ENCODE measurements at places on chromosomes 2 and 18. TPM values are rescaled to one million over a fixed set of nuclear protein-coding genes. Genes with fewer than 3 reads are reported as not detected.

- DNase-seq: no peak
These were observed 36.2 kb downstream of the SNED1 start for GRCh38 chr2:241034490-241035141.

- DNase-seq: no peak
These were observed 98.7 kb upstream of the POU3F3 start for GRCh38 chr2:104755026-104755878.

CCDC150 gene
- 40.1 TPM for total RNA-seq

ADD2 gene
- 1.1 TPM for total RNA-seq

EFHD1 gene
- total RNA-seq: 4.3 TPM

GRCh38 chr2:105438104-105438929 lies 39.5 kb upstream of the FHL2 start:
- no peak for DNase-seq

PIEZO2 gene
- 1.7 TPM for total RNA-seq

DNA sequence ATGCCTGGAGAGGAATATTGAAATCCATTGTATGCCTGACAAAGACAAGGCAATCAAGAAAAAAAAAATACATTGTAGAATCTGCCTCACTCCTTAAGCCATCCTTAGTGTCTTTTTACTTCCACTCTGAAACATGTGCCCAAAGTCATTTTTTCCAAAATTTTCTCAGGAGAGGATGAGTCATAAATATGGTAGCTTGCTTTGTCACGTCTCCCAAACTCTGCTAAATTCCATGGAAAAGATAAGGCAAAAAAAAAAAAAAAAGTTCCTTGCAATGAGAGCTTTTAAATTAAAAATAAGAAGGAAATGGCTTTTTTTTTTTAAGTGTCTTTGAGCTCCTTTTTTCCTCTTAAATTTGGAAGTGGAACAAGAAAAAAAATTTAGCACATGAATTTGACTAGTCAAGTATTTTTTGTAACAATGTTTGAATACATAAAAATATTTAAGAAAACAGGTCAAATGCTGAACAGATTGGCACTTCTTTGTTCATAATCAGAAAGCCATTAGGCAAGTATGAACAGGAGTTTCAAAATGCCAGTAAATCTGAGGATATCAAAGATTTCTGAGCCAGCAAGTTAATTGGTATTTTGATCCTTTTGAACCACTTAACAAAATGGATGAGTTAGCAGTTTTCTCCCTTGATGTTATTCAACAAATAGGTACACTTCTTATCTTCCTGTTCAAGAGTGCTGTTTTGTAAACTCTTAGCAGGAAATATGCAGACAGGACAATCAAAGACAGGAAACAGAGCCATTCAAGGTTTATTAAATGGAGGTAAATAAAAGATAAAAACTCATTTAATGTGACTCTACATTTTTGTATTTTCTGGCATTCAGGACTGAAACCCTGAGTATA lies 247.3 kb upstream of the SP5 start:
- no peak for DNase-seq

DNA sequence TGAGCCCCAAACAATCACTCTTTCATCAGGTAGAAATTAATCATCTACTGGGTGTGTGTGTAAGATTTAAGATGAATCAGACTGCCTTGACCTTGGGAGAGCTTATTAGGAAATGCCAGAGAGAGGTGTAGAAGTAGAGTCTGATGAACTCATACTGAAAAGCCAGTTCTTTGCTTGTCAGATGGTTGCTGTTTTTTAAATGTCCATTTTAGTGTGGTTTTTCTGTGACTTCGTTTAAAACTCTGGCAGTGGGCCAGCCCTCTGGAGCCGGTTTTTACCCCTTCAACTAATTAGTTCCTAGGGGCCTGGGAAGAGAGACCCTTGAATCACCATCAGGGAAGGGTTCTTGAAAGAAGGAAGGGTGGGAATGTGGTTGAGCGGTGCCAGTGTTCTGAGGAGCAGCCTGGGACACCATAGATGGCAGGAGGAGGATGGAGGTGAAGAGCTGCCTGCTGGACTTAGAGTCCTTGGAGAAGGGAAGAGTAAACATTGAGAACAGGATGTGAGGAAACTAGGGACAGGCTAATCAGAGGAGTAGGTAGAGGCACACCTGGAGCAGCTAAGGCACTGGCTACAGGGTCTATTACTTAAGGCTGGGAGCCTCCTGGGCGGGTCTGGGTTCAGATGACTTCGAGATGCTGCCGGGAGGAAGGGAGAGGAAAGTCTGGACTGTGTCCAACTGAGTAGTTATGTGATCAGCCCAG lies 66.1 kb downstream of the LRRFIP1 start:
- no peak for DNase-seq

- DNase-seq: no peak
These were observed 168.7 kb upstream of the NDUFV2 start for GRCh38 chr18:8933714-8934284.

DNA sequence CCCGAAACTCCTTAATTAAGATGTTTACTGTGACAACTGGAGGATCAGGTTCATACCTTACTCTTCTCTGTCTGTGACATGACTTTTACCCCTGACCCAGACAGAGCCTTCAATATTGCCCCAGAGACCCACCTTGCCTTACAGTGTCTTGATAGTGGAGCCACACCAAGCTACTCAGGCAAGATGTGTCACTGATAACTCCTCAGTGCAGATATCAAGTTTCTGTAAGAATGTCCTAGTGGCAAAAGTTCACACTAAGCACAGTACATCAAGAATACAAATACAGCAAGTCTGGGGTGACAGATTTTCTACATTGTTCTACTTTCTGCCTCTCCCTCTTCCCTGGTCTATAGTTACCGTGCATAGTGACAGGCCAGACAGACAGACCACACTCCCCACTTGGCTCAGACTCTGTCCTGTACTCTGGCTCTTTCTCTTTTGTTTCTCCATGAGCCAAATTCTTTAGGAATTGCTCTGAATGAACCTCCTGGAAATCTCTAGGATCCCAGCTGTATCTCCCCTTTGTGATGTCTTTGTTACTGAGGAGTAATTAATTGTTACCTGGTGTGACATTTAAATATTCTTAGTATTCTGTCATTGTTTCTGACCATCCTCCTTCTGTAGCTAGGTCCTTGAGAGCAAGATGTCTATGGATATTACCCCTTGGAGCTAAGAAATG lies 24.1 kb upstream of the APOB start:
- no peak for DNase-seq

GRCh38 chr2:216283038-216283900 lies 89.0 kb downstream of the MARCHF4 start:
- DNase-seq: peak; percentile 30

NCL gene
- total RNA-seq: 589 TPM

- no peak for DNase-seq
These were observed 1971.7 kb downstream of the SUCLG1 start for GRCh38 chr2:82487354-82487753.

DNA sequence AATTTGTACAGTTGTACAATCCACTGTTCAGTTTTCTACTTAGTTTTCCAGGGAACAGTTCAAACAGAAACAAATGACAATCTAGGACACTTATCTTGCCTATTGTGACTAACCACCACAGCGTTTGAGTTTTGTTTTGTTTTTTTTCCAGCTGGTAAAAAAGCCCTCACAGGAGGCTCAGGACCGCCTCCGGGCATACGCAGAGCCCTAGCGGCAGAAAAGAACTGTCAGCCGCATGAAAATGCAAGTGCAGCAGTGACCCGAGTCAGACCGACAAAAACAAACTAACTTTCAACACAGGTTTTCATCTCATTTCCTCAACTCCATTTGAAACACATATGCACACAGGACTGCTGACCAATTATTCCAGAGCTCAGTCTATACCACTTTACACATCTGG lies 68.6 kb downstream of the STEAP3 start:
- no peak for DNase-seq

DNA sequence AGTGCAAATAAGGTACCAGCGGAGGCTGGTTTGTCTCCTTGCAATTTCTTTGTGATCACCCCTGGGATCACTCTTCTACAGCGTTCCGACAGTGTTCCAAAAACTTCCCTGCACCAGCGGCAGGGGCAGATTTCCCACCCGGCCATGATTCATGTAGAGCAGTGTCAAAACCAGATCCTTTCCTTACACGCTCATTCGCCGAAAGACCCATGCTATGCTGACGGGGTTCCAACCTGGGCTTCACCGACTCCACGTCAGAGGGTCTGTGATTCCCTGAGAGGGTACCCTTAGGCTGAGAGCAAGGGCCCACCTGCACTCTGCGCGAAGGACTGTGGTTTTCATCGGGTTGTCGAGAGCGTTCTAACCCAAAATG lies 423 bp upstream of the TTC27 start:
- DNase-seq: no peak

TIGD1 gene
- 11.9 TPM for total RNA-seq

DNA sequence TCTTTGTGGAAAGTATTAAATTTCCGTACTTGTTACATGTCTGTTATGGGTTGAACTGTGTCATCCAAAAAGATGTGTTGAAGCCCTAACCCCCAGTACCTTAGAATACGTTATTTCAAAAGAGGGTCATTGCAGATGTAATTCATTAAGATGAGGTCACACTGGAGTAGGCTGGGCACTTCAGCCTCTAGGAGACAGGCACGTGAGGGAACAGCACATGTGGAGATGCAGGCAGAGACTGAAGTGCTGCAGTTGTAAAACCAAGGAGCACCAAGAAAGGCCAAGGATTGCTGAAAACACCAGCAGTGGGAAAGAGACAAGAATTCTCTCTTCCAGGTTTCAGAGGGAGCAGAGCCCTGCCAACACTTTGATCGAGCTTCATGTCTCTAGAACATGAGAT lies 4.6 kb upstream of the RHBDD1 start:
- no peak for DNase-seq

CAPN14 gene
- 0.50 TPM for total RNA-seq

DNA sequence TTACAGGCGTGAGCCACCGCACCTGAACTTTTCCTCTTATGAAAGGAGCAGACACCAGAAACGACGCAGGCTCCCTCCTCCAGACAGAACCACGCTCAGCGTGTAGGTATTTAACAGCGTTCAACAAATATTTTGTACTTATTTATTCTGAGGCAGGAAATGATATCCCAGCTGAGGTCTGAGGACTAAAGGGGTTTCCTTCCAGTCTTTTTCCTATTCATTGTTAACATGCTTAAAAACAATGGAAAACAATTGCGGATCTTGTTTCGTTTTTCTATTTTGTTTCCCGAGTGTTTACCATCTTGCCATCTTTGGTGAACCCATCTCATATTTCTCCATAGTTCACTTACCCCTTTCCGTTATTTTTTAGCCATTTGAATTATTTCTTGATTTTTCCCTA lies 43.7 kb upstream of the FOSL2 start:
- no peak for DNase-seq

DCDC2C gene
- not detected for total RNA-seq

MYO5B gene
- total RNA-seq: 44.1 TPM

DNA sequence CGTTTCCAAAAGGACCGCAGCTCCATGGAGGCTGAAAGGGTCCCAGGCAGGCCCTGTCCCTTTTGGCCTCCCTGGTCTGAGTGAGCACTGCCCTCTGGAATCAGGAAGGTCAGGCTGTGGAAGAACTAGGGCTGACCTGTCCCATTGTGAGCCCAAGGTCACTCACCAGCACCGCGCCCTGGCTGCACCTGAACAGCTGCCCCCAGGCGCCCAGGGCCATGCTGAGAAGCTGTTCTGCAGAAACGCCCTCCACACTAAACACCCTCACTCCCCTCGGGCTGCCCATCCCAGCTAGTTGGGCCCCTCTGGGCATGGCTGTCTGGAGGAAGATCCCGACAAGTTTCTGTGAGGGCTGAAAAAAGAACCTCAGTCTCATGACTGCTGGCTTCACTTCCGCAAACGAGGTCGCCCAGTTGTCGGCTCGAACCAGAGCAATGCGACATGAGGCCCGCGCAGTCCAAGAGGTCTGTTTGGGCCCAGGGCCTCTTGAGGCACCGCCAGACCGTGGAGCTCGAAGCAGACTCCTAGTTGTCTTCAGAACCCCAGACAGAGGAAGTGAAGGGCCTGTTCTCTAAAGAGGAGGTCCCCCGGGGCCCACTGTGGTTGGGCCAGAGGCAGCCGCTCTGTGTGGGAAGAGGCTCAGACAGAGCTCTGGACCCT lies 64.4 kb downstream of the INPP5D start:
- DNase-seq: no peak

DNA sequence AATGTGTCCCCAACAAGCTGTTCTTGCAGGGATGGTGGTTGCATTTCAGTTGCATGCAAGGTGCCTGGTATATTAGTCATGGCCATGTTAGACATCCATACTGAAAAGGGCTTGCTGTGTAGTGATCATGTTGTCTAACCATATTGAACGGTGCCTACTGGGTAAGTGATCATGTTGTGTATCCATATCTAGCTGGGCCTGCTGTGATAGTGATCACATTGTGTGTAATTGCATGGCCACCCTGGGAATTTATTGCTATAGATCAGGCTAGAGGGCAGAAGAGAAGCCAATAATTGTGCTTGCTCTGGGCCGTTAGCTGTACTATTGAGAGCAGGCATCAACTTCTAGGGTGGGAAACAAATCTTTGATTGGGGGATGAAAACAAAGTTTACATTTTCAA lies 9.8 kb upstream of the EPC2 start:
- DNase-seq: no peak

GPR55 gene
- not detected for total RNA-seq

- DNase-seq: no peak
These were observed 1.3 kb downstream of the ITM2C start for GRCh38 chr2:230865766-230866755.

GRCh38 chr18:35334821-35335220 lies 9.4 kb downstream of the ZNF24 start:
- no peak for DNase-seq

HMSD gene
- 5.5 TPM for total RNA-seq

- DNase-seq: no peak
These were observed at the start of gene IL1B for GRCh38 chr2:112836695-112837117. Gene IL1B, minus strand, starts transcription at chr2:112836779. Its CDS starts 550 bp downstream, at chr2:112836229.

DNA sequence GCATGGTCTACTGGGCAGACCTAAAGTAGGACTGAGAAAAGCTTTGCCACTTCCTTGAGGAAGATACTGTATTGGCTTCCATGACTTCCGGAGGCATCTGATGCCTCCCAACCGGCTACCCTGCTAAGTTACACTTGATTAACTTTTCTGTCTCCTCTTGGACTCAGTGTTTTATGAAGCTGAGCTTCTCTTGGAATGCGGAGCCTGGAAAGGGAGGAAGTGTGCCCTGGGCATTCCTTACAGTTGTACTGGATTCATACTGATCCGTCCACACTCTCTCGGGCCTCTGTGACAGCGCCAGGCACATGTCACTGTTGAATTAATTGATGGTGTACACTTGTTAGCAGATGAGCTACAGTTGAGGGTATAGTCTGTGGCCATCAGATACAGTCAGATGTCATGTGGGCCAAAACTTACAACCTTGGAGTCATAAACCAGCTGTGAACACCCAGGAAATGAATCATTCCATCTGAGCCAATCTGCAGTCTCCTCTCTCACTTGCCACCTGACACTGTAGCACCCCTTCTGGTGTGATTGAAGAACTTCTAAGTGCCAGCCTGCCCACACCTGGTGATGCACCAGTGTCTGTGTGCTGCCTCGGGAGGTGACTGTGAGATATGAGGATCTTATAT lies 122.5 kb downstream of the FHOD3 start:
- DNase-seq: no peak

CROCC2 gene
- 0.36 TPM for total RNA-seq

- no peak for DNase-seq
These were observed 48.3 kb downstream of the DLGAP1 start for GRCh38 chr18:4406856-4407255.

GRCh38 chr2:68319398-68320117 lies at the start of gene CNRIP1:
Gene CNRIP1, minus strand, starts transcription at chr2:68319949. Its CDS starts 549 bp downstream, at chr2:68319400.
- peak; percentile 14 for DNase-seq

ITGA4 gene
- total RNA-seq: 1.5 TPM
